Hematopoietic multipotent progenitor cell (in vitro differentiated cells): ENCODE measurements at places on chromosomes 16 and 17. TPM values are rescaled to one million over a fixed set of nuclear protein-coding genes. Genes with fewer than 3 reads are reported as not detected.

Gene RNF43
- 0.54 TPM for total RNA-seq

Gene KIF18B
- total RNA-seq, result 0.81 TPM

Gene KIF19
- total RNA-seq, result under 0.01 TPM

Gene SCGB1C2
- not detected for total RNA-seq

Gene CBFA2T3
- 32.0 TPM for total RNA-seq

DNA sequence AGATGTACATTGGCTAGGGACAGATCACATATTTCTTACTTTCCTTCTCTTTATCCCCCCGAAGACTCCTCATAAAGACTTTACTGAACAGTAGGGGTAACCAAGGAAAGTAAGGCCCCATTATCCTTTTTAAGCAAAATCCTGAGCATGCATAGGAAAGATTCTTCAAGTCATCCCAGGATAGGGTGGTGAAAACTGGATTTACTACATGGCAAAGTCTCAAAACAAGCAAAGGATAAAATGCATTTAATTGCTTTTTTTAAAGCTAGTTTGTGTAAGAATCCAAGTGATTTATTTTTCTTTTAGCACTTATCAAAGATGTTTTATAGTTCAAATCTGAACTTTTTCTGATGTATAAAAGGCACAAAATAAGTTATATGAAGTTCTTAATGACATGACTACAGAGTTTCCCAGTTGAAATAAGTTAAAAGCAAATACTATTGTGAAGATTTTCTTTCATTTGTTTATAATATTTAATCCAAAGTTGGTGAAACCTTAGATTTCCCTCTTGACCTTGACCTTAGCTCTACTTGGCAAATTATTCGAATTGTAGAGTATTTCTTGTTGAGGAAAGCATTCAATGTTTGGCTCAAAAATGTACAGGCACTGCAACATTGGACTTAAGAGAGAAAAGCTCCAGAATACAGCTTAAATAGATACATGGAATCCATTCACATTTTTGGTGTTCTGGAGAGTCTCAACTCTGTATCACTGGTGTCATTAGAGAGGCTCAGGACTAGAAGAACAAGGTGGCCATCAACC lies 104.3 kb downstream of the ABCA8 start:
- no peak for DNase-seq

GRCh38 chr17:17874478-17874877 lies 37.7 kb upstream of the SREBF1 start:
- DNase-seq, result no peak

DNA sequence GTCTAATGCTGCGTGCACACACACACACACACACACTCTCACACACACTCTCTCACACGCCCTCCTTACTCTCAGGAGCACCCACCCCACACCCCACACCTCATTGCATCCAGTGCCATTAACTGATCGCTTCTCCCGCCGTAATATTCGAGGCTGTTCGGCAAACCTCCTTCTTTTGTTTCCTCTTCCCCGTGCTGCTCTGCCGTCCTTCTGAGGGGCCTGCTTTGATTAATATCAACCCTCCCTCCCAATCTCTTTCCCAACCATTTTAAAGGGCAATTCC lies 156.2 kb upstream of the TNRC6C start:
- no peak for DNase-seq

GRCh38 chr16:273547-274421 lies 2.0 kb downstream of the RGS11 start:
- no peak for DNase-seq

DNA sequence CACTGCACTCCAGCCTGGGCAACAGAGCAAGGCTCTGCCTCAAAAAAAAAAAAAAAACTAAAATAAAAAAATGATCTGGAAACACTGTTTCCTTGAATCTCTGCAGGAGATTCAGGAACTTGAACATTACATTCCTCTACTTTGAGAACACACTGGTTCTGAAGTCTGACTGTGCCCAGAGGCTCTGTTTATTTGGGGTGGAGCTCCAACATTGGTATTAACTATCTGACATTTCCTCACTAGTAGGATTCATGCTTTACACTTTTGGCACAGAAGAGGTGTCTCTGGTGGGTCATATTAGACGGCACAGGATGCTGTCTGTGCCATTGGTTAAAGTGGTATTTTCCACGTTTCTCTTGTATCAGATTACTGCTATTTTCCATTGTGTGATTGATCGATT lies 10.4 kb downstream of the SULT1A2 start:
- no peak for DNase-seq

GRCh38 chr17:16222406-16222805 lies 5.4 kb downstream of the PIGL start:
- DNase-seq, result no peak

DNA sequence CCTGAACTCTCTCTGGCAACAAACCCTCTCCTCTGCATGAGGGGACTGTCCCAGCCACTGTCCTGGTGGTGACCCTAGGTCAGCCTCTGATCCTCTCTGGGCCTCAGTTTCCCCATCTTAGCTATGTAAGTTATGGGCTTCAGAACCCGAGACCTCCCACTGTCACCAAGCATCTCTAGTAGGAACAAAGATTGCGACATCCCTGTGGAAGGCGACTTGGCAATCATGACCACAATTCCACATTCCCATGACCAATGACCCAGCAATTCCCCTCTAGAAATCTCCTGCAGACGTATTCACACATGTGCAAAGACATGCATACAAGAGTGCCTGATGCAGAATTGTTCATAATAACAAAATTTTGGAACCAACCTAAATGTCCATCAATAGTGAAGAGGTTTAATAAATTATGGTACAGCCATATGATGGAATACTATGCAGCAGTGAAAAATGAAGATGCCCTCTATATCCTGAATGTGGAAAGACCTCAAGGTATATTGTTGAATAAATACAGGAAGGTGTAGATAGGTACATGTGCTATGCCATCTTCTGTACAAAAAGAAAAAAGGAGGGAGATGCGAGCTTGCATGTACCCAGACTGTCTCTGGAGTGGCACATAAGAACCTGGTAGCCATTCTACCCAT lies 21.2 kb downstream of the CNGB1 start:
- DNase-seq, result no peak

- DNase-seq, result no peak
These were observed 8.2 kb downstream of the NOS2 start for GRCh38 chr17:27792095-27792494.

DNA sequence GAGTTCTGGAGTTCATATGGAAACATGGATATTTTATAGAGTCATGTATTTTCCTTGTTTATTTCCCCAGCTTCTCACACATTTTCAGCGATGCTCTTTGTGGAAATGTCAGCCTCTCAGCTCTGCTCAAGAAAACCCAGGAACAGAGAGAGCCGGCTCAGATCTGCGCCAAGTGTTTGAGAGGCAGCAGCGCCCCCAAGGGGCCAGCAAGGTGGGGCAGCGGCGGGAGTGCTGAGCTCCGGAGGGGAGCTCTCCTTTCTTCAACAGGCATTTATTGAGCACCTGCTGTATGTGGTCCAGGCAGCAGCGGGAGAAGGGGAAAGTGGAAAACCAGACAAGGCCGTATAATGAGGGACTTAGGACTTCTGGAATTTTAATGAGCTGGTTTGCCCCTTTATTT lies 421.1 kb upstream of the C16orf82 start:
- no peak for DNase-seq

DNA sequence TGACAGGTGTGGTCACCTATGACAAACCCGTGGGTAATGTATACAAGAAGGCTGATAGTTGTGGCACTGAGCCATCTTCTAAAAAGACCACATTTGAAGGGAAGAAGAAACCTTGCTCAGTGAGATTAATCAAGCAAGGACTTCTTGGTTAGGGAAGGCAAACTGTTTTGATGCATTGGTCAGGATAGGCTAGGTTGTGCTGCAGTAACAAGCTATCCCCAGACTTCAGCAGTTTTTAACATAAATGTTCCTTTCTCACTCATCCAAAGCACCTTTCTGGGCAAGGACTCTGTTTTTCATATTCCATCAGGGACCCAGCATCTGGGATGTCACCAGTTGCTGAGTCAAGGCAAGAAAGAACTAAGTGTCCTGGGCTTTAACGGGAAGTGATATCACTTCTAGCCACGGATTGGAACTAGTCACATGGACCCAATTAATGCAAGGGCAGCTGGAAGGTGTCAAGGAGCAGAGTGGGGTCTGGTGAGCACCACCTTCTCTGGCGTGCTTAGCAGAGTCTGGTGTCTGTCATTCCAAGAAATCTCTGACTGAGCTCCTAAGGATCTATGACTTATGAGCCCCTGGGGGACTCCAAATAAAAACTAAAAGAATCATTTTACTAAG lies 52.0 kb upstream of the CCL2 start:
- DNase-seq, result no peak
